ENCODE measurements at places on chromosomes 13 and 19.

GRCh38 chr19:2475018-2475701 is 767 bp upstream of the GADD45B start:
- DNase-seq = peak; percentile 58

DNA sequence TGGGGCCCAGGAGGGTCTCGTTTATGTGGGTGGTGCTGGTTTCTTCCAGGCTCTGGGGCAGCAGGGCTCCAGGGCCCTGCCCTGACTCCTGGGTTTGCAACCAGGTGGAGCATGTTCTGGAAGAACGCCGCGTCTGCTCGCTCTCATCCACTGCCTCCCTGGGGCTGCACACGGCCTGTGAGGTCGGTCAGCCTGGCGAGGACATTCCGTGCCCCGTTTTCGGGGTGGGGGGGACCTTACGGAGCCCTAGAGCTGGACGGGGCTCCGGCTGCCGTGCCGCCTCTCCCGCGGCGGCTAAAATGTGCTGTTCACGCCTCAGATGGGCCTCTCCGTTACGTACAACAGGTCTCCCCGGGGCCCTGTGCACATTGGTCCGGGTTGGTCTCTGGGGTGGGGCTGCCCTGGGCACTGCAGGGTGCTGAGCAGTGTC is 3.3 kb downstream of the GNA11 start:
- no peak for DNase-seq

DNA sequence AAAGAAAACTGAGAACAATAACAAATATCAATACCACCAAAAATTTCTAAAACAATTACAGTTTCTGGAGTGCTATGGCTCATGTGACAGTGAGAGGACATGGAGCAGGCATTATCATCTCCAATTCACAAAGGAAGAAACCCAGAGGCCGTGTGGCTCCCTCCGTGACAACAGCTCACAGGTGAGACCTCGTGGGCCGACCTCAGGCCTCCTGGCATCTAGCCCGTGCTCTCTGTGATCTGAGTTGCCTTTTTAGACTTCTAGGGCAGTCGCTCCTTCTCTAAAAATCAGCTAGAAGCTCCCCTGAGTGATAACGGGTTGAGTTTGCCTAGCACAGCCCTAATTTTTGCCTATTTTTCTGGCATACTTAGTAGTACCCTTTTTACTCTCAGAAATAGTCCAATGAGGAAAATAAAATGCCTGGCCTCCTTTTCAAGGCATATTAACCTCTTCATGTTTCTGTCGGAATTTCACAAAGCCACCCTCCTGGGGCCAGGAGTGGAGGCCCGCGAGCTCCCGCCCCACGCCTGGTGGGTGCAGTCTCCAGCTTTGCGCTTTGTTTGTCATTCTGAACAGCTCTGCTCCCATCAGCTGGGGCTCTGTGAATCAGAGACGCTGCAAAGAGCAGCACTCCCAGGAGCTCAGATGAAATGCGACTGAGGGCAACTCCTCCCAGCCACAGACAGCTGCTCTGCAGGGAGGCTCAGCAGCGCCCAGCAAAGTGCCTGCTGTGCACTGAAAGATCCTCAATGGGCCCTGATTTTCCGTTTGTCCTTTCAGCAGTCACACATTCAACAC is 292.5 kb downstream of the UQCRFS1 start:
- no peak for DNase-seq

DNA sequence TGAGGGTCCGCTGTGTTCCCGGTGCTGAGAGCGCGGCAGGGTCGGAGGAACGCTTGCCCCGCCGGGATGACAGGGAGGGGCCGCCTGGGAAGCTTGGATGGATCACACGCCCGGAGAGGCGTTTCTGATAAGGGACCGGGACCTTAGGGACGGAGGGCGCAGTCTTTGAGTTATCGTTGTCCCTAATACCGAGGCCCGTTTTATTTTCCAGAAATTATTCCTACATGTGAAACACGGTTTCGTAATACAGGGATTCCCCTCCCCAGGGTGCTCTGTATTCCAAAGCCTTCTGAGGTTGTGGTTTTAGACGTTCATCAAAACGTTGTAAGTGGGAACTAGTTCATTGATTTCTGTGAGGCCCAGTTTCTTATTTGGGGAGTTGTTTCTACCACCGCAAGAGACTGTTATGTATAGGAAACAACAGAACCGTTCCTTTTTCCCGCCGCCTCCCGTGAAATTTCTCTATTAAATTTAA is 752 bp downstream of the PDCD5 start:
- DNase-seq = peak; percentile 43

DNA sequence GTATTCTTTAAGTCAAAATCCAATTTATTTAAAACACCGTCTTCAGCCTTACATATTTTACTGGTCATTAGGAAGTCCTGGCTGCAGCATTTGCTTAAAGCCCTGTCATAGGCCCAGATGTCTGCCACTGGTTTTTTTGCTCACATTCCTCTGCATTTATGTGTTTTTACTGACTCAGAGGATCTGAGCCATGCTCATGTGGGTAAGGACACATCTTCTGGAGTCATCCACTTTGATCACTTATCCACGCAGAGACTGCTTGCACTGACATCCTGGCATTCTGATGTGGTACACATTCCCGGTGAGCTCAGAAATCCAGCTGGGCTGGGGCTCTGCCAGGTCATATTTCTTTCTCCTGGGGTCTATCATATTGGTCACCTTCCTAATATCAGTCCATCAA is 531.7 kb upstream of the ARGLU1 start:
- DNase-seq = peak; percentile 76

DNA sequence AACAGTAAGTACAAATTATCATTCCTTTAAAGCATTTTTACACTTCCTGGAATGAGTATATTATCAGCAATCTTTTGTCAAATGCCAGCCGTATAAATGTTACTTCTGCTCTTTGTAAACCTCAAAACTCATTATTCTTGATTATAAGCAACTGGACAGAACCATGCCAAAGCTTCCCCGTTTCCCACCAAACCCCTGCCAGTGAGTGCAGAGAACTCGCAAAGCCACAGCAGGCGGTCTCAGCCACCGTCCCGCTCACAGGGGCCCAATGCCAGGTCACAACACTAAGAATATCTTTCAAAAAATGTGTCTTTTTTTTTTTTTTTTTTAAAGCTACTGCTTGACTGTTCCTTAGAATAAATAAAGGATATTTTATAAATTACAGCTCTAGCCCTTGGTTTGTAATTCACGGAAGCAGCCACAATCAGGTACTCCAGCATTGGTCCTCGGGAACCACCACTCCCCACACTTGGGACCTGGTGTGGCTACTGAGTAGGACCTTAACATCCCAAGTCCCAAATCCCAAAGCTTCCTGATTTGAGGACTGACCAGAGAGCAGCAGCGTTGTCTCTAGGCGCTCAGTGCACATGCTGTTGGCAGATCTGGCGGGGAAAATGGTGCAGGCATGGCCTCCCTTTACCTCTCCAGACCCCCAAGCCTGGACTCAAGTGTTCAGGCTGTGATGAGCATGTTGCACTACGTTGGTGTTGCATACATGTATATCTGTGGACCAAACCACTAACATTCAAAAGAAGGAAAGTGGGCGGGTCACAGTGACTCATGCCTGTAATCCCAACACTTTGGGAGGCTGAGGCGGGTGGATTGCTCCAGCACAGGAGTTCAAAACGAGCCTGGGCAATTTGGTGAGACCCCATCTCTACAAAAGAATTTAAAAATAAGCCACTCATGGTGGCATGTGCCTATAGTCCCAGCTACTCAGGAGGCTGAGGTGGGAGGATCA is 19.0 kb downstream of the KCTD15 start:
- no peak for DNase-seq

DNA sequence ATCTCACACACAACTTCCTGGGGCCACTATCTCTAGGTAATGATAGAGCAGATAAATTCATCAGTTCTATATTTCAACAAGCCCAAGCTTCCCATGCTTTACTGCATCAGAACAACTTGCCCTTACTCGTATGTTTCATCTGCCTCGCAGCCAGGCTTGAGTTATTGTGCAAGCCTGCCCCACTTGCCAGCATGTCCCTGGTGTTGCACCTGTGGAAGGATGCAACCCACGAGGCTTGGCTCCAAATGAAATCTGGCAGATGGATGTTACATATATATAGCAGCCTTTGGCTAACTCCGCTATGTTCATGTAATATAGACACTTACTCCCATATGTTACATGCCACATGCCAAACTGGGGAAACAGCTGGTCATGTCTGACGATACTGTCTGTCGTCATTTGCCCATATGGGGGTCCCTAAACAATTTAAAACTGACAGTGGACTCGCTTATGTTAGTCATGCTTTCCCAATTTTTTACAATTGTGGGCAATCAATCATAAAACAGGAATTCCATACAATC is 6.2 kb downstream of the ERVK3-1 start:
- DNase-seq = no peak

- peak; percentile 85 for DNase-seq
Observed at GRCh38 chr19:44770550-44771257, 7.0 kb upstream of the CBLC start.

DNA sequence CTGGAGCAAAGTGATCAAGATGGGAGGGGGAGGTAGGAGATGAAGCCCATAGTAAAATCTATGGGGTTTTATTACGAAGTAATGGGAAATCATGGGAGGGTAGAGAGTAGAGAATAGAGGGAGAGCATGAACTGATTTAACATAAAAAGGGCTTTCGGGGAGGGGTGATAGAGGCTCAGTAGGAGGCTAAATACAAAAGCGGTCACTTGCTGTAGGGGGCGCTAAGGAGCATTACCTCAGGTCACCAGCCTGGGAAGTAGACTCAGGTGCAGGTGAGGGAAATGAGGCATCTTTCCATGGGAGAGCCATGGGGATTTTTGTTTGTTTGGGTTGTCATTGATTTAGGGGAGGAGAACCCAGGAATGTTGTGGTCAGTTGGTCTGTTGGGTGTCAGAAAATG is 14.1 kb downstream of the KRTDAP start:
- DNase-seq = no peak

- DNase-seq = peak; percentile 41
Observed at GRCh38 chr13:32538143-32538620, 413 bp downstream of the N4BP2L2 start.
